ENCODE measurements at places on chromosomes 12 and 14.

DNA sequence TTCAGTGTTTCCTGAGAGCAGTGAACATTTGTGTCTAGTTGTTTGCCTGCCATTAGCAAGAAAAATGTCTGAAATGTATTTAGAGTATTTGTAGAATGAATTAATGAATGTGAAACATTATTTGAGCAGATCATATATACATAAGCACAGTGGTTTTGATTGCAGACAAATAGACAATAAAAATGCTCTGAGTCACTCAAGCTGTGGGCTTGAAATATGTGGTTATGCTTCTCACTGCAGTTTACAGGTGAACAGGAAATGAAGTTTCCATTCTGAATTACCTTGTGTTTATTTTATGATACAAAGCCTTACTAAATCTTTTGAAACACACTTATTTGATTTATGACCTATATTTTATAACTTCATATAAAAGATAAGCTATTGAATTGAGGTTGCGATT, 827.7 kb downstream of the TMTC2 start:
- H3K27ac ChIP-seq, result no peak overlapping the region
- no peak for DNase-seq
- H3K4me3 ChIP-seq, result no peak overlapping the region
- H3K36me3 ChIP-seq, result no peaks in the 10 kb centered on the region

DNA sequence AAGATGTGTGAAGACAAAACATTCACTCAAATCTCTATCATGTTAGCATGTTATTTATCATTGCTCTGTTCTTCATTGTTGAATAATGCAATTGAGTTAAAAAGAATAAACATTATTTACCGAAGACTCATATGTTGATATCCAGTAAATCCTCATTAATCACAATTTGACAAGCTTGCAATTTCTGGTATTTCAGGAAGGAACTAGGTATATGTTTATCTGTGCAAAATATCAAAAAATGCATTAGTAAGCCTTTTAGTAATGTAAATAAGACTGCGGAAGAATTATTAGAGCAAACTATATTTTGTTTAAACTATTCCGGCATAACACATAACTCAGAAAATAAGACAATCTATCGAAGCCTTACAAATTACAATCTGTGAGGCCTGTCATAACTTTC, 222.7 kb upstream of the NOVA1 start:
- no peaks in the 10 kb centered on the region for H3K36me3 ChIP-seq
- no peak overlapping the region for H3K4me3 ChIP-seq
- H3K27me3 ChIP-seq, result no peaks in the 10 kb centered on the region
- no peak overlapping the region for H3K27ac ChIP-seq
- H3K4me1 ChIP-seq, result no peaks in the 10 kb centered on the region

DNA sequence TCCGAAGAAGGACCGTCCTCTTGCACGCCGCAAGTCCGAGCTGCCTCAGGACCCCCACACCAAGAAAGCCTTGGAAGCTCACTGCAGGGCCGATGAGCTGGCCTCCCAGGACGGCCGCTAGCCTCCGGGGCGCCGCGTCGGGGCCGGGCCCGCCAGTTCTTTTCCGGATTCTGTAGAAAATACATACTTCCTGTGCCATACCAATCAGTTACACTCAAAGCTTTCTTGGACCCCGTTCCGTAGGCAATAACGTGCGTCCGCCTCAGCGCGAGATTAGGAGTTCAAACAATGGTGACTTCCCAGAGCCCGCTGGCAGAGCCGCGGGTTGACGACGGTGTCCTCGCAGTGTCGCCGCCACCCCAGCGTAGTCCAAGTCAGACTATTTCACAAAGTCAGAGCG, 39.2 kb upstream of the DYNC1H1 start:
- H3K36me3 ChIP-seq, result no peaks in the 10 kb centered on the region
- H3K4me3 ChIP-seq, result no peak overlapping the region
- DNase-seq, result no peak
- peaks cover 30% of the 10 kb centered on the region for H3K4me1 ChIP-seq
- no peak overlapping the region for H3K27ac ChIP-seq

- H3K36me3 ChIP-seq, result no peaks in the 10 kb centered on the region
- H3K27me3 ChIP-seq, result no peaks in the 10 kb centered on the region
- no peak for DNase-seq
- peaks cover 24% of the 10 kb centered on the region for H3K4me1 ChIP-seq
- no peak overlapping the region for H3K4me3 ChIP-seq
Observed at GRCh38 chr14:32022525-32022924, 54.6 kb upstream of the ARHGAP5 start.

- no peaks in the 10 kb centered on the region for H3K36me3 ChIP-seq
- H3K4me1 ChIP-seq, result no peaks in the 10 kb centered on the region
- no peaks in the 10 kb centered on the region for H3K27me3 ChIP-seq
- H3K27ac ChIP-seq, result no peak overlapping the region
Observed at GRCh38 chr12:123815968-123816367, 53.9 kb downstream of the DNAH10 start.

DNA sequence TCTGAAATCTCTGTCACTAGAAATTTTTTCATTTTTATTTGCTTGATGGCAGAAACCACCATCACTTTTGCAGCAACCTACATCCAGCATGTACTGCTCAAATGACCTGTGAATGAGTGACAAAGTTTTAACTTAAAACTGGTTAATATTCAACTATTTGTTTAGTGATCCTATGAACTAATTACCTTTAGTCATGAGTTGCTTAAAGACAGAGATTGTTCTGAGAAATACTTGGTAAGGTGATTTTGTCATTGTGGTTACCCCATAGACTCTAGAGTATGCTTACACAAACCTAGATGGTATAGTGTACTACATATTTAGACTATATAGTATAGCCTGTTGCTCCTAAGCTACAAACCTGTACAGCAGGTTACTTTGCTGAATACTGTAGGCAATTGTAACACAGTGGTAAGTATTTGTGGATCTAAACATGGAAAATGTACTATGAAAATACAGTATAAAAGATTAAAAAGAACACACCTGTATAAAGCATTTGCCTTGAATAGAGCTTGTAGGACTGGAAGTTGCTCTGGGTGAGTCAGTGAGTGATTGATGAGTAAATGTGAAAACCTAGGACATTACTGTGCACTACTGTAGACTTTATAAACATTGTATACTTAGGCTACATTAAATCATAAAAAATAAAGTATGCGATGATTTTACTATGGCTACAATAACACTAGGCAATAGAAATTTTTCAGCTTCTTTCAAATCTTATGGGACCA, 256.6 kb upstream of the PPFIA2 start:
- H3K27ac ChIP-seq, result no peak overlapping the region
- no peaks in the 10 kb centered on the region for H3K36me3 ChIP-seq
- no peaks in the 10 kb centered on the region for H3K4me1 ChIP-seq
- DNase-seq, result no peak
- no peaks in the 10 kb centered on the region for H3K27me3 ChIP-seq
- no peak overlapping the region for H3K4me3 ChIP-seq

DNA sequence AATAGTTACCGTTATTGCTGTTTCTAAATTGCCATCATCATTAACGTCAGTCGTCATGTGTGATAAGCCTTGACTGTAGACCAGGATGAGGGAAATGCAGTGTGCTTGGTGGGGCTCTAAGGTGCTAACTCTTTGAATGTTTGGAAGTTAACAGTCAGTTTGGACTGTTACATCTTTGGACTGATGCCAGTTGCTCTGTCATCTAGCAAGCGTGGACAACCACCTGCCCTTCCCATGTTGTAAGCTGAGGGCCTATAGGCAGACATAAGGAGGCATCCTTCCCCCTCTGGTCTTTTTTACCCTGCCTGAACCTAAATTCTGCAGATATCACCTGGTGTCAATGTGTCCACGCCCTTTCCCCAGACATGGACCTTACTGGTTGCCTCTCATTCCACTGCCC, 94.4 kb downstream of the PPP2R5C start:
- H3K36me3 ChIP-seq, result no peaks in the 10 kb centered on the region
- DNase-seq, result no peak
- H3K27ac ChIP-seq, result no peak overlapping the region

GRCh38 chr12:25084816-25085215, 110.1 kb downstream of the DNAI7 start:
- no peak overlapping the region for H3K27ac ChIP-seq
- H3K36me3 ChIP-seq, result no peaks in the 10 kb centered on the region
- no peak for DNase-seq
- H3K27me3 ChIP-seq, result no peaks in the 10 kb centered on the region
- H3K4me3 ChIP-seq, result no peak overlapping the region
- no peaks in the 10 kb centered on the region for H3K4me1 ChIP-seq

- no peak for DNase-seq
- H3K4me3 ChIP-seq, result no peak overlapping the region
Observed at GRCh38 chr14:69657950-69658355, 46.6 kb downstream of the SUSD6 start.

DNA sequence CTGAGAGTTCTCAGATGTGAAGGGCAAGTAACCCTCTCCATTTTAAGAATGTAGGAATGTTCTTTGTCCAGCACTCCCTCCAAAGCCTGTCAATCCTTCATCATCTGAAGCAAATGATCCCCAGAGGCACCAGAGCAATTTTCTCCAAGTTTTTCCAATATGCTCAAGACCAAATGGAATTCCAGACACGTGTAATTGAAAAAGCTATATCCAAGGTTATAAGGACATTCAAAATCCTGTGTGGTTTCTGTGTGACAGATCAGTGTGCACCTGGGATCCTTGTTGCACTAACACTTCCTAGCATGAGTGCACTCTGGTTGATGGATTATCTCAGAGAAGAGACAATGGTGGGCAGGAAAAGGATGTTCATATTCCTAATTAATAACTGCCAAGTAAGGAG, 65.6 kb upstream of the OVCH1 start:
- no peaks in the 10 kb centered on the region for H3K36me3 ChIP-seq
- peaks cover 29% of the 10 kb centered on the region for H3K4me1 ChIP-seq
- no peak for DNase-seq
- no peaks in the 10 kb centered on the region for H3K27me3 ChIP-seq

DNA sequence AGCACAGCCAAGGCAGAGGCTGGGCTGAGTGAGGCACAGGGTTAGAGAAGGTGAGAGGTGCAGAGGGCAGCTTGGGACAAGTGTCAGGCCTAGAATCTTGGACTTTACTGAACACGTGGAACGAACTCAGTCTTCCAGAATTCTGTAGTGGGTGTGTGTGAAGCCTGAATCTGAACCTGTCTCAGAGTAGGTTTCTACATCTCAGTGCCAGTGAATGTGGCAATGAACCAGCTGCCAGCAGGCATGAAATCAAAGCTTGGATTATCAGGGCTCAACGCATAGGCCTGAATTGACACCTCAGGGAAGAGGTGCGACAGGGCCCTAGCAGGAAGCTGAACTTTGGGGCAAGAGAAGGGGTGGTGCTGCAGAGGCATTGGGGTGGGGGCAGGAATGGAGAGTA, 104.6 kb downstream of the SAMD4A start:
- no peaks in the 10 kb centered on the region for H3K27me3 ChIP-seq
- peak overlapping the region; percentile 84 for H3K27ac ChIP-seq
- no peaks in the 10 kb centered on the region for H3K36me3 ChIP-seq
- peaks cover 74% of the 10 kb centered on the region for H3K4me1 ChIP-seq
- DNase-seq, result no peak

- no peak overlapping the region for H3K4me3 ChIP-seq
- no peaks in the 10 kb centered on the region for H3K4me1 ChIP-seq
- DNase-seq, result no peak
- no peaks in the 10 kb centered on the region for H3K27me3 ChIP-seq
Observed at GRCh38 chr14:39454906-39455539, 22.8 kb upstream of the FBXO33 start.

DNA sequence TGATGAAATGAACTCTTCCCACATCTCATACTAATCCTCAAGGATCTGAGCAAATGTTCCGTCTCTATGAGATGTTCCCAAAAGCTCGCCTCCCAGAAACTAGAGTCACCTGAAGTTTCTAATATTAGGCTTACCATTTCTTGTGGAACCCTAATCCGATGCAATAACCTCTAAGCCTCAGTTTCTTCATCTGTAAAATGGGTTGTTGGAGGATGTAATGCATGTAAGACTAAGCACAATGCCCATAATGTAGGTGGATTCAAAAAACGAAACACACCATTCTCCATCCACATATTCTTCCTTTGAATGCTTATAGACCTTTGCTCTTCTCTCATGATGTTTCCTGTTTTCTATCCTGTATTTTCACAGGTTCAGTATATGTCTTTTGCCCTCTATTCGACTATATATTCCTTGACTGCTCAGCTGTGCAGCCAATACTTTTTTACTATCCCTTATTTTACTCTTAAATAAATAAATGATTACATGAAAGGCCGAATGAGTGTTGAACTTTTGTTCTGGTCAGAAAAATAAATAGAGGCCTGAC, 307.3 kb upstream of the G2E3 start:
- H3K27me3 ChIP-seq, result no peaks in the 10 kb centered on the region
- no peak overlapping the region for H3K27ac ChIP-seq
- no peak overlapping the region for H3K4me3 ChIP-seq
- H3K4me1 ChIP-seq, result no peaks in the 10 kb centered on the region
- no peaks in the 10 kb centered on the region for H3K36me3 ChIP-seq

DNA sequence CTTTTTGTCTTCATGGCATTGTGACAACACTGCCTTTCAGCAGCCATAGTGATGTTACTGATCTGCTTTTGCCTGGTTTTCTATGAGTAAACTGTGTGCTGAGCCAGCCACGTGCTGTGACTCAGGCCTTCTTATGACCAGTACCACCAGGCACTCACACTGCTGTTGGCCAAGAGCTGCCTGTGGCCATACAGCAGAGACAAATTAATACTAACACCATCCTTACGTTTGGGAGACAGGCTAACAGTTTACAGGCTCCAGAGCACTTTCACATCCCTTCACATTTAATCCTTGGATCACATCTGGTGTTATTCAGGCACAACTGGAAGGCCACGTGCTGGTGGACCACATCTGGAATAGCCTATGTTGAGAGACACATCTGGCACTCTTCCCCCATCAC, 377.9 kb downstream of the CCDC91 start:
- no peak for DNase-seq
- no peaks in the 10 kb centered on the region for H3K27me3 ChIP-seq
- no peak overlapping the region for H3K27ac ChIP-seq
- H3K36me3 ChIP-seq, result no peaks in the 10 kb centered on the region

DNA sequence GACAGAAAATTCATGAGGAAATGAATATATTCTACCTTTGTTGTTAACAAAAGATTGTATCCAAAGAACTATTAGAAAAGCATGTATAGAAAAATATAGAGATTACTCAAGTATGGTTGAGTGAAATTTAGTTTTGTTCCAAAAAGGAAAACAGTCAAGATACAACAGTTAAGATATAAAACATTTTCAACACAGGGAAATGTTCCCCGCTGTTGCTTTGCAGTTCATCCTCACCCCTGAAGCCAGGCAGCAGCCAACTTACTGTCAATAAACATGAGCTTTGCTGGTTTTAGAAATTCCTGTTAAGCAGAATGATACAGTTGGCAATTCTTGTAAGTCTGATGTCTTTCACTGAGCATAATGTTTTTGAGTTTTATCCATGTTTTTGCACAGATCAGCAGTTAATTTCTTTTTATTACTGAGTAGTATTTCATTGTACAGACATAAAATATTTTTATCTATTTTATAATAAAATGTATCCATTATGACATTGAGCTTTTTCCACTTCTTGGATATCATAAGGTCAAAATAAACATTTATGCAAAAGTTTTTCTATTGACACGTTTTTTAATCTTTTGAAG, 1.2 kb upstream of the CLEC2B start:
- DNase-seq, result no peak
- H3K4me3 ChIP-seq, result peak overlapping the region; percentile 71
- no peaks in the 10 kb centered on the region for H3K27me3 ChIP-seq
- peak overlapping the region; percentile 86 for H3K27ac ChIP-seq
- peaks cover 13% of the 10 kb centered on the region for H3K4me1 ChIP-seq
- H3K36me3 ChIP-seq, result no peaks in the 10 kb centered on the region
